ENCODE measurements at places on chromosomes 3 and 15.
A peak's percentile ranks its signal among the peaks of the same experiment; 100 is the strongest.

DNA sequence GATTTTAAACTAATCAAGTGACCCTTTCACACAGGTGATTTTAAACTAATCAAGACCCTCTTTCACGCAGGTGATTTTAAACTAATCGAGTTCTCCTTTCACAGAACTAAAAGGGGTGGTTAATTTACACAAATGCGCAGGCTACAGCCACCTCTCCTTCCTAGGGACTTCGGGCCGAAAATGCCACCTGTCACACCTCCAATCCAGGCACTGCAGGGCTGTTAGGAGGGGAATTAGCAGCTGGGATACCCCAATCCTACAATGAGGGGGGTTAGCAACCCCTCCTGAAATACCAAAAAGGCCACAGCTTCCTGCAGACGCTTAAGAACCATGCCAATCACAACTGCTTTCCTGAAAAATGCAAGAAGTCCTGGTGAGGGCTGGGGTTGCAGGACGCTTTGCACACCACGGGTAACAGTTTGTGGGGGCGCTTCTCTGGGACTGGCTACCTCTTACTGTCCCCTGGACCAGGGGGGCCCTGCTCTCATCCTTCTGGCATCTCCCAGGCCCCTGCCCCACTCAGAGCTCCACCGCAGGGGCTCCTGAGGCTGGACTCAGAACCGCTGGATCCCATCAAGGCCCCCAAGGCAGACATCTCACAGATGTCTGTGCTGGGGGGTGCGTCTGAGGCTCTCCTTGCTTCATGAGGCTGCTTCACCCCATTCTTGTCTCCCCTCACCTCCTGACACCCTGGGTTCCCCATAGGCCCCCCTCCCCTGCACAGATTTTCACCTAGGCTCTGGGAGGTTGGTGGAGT is 145.9 kb downstream of the OR4M2 start:
- no peak for DNase-seq

DNA sequence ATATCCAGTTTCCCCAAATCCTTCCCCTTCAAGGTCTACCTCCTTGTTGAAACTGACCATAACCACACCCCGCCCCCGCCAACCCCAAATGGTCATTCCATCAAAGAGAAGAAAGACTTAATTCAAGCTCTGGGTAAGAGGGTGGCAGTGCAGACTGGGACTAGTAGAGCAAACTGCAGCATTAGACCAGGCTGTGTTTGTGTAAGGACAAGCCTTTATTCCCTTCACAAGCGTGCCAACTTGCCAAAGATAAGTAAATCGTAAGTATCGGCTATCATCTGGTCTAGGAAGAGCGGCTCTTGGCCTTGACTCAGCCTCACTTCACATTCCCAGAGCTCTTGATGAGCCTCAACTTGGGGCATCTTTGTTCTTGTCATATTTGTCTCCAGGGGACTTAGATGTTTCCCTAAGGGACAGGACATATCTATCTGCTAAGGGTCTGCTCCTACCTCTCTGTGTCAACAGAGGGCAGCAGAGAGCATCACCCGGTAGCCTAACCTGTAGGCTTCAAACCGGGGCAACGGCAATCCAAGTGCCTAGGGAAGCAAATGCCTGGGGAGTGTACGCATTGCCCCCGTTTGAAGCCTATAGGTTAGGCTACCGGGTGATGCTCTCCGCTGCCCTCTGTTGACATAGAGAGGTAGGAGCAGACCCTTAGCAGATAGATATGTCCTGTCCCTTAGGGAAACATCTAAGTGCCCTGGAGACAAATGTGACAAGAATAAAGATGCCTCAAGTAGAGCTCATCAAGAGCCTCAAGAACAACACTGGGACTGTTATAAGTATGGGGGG is 8.9 kb upstream of the MAP3K13 start:
- peak; percentile 67 for DNase-seq

DNA sequence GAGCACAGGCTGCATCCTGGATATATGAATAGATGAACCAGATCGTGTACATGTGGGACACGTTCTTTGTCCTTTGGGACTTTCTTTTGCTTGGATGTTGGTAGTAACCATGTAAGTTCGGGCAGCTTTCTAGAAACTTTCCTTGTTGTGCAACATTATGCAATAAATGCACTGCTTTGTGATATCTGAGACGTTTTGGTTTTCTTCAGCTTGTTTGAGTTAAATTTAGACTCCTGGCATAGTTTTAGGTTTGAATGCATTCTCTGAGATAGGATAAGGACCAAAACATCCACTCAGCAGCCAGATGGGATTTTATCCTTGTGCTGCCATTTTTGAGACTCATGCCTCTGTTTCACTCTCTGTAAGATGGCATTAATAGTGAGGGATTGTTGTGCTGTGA is 158.9 kb downstream of the IGF1R start:
- peak; percentile 86 for DNase-seq

DNA sequence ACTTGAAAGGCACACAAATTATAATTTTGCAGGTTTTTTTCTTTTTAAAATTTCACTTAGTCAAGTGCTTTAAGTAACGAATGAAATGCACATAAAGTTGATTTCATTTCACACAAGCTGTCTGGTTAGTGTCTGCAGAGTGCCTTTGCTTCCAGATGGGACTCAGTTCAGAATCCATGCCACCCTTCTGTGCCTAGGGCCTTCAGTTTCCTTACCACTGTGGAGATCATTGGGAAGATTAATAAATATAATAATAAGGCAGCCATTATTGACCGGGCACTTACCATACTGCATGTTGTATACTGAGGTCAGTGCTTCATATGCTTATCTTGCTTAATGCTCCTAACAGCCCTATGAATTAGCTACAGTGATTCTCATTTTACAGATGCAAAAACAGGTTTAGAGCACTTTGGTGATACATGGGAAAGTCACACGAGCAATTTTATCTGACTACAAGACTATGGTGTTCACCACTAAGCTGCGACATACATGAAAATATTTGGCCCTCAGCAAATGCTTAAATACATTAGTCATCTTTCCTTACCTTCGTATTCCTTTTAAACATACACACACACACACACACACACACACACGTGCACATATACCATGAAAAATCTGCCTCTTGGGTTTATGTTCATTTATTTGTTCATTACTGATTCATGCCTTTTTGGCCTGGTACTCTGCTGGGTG is 3.1 kb downstream of the NMNAT3 start:
- no peak for DNase-seq

DNA sequence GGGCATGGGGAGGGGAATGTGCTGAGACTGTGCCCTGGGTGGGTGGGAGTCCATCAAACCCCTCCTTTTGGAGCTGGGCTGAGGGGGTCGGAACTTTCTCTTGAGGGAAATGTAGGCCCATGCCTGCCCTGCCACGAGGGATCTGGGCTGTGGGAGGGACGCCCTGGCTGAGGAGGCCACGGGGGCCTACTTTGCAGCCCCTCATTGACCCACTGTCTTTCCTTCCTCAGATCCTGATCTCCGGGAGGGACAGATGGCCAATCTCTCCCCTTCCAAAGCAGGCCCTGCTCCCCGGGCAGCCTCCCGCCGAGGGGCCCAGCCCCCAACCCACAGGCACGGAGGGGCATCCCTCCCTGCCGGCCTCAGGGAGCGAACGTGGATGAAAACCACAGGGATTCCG is 25.3 kb downstream of the LOXL1 start:
- DNase-seq: no peak

- DNase-seq: no peak
These were observed 225.4 kb upstream of the SOX2 start for GRCh38 chr3:181486141-181486885.

DNA sequence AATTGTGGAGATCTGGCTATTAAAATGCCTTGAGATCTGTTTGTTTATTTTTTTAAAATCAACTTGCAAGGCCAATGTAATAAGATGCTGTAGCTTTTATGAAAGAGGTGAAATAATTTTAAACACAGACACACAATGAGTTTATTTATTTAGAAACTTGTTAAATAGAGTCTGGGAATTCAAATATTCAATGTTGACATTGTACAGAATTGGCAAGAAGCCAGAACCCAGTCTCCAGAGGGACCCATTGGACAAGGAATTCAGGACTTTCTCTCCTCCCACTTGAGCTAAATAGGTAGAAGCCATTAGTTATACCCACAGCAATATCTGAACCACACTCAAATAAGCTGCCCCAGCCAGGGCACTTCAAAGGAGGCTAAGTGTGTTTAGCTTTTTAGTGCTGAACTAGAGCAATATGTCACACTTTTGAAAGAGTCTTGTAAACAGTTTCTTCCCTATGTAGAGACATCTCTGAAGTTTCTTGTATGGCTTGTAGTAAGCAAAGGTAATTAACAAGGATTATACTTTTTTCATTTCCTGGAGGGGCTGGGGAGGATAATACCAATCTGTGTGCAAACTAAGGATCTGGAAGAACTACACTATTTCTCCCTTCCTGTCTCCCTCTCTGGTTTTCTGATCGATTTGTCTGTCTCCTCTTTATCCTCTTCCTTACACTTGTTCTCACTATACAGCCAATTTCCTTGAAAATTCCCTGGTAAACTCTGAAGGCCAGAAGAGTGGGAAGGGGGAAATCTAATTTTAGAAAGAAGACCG is 6.0 kb downstream of the MECOM start:
- DNase-seq: no peak

GRCh38 chr3:174408310-174408709 is 450.8 kb upstream of the NAALADL2 start:
- DNase-seq: peak; percentile 69

- DNase-seq: no peak
These were observed 51.5 kb upstream of the NANOGP8 start for GRCh38 chr15:35136321-35137189.

DNA sequence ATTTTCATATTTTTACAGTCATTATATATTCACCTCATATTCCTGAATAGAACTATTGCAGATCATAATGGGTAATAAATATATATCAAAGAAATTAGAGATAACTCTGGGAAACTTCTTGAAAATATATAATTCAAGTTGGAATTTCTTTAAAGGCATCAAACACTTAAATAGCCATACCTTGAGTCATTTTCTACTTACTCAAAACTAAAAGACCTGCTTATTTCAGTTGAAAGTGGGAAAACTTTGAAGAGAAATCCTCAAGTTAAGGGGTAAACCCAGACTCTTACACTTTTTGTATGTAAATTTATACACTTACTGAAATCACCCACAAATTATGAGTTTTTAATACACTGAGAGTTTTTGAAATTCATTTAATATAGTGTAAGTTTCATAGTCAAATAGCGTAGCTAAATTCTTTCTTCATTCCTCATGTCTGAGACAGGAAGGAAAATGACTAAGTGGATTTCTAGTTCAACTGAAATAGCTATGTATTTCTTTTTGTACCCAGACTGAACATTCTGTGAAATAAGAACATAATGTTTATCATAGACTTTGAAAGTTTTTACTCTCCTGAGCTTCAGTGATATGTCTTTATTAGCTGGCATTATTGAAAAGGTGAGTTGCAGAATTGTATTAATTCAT is 4.6 kb upstream of the ALCAM start:
- peak; percentile 73 for DNase-seq

DNA sequence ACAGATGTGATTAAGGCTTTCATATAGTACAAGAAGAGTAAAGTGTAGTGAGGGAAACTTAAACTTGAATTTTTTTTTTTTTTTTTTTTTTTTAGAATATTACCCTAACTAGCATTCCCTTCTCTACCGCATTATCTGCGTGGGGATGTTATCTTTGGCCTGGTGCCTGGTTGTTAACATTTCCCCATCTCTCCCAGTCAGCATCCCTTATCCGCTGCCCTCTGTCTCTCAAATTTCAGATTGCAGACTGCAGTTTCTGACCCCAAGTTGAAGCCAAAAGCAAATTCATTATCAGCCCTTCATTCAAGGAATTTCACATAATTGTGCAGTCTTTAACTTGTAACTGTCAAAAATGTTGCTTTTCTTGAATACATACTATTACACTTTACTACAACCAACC is 353.0 kb downstream of the PLOD2 start:
- peak; percentile 16 for DNase-seq

DNA sequence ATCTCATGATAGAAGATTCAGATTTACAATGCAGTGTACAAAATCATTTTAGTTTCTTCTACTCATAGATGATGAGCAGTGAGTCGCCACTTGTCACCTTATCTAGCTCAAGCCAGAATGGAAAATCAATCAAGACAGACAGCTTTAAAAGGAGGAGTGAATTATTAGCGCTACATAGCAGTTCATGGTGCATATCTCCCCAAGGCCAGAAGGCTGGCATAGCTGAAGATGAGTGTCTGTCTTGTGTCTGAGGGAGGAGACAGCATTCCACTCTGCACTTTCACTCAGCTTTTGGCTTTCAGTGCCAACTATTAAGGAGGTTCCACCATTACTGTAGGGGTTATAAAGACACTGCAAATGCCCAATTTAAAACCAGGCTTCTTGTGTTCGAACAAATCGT is 804.1 kb upstream of the LMCD1 start:
- DNase-seq: no peak

DNA sequence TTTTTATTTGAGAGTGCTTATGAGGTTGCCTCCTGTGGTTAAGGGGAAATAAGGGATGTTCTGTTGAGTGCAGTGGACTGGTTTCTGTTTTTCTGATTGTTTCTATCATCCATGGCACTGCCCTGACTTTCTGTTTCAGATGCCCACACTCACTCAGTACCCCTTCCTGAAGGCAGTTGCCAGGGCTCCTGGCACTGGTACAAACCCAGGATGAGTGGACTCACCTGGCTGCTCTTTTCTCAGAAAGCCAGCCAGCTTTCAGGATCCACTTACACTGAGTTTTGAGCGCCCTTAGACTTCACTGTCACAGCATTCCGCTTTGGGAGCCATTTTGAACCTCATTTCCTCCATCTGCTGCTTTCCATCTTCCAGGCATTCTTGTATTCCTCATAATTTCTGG is 55.9 kb upstream of the ADAMTSL3 start:
- no peak for DNase-seq

DNA sequence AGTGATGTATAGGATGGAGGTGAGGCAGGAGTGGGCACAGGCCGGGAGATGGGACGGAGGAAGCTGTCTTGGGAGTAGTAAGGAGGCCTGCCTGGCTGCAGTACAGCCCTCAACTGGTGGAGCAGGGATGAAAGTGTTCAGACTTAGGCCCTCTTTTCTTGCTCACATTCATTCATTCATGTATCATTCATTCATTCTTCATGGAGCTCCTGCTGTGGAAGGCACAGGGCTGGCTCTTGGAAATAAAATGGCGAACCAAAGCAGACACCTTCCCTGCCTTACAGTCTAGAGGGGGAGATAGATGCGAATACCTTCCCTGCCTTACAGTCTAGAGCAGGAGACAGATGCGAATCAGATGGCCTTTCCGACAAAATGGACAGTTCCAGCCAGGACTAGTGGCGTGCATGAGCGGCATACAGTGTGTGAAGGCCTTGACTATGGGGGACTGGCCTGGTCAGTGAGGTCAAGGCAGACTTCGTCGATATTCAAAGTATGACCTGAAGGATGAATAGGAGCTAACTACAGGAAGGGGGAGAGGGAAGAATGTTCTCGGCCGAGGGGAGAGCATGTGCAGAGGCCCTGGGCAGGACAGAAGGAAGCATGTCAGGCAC is 143.2 kb upstream of the TLE3 start:
- DNase-seq: no peak

GRCh38 chr3:183991403-183991802 is 26.3 kb downstream of the ABCC5 start:
- no peak for DNase-seq

DNA sequence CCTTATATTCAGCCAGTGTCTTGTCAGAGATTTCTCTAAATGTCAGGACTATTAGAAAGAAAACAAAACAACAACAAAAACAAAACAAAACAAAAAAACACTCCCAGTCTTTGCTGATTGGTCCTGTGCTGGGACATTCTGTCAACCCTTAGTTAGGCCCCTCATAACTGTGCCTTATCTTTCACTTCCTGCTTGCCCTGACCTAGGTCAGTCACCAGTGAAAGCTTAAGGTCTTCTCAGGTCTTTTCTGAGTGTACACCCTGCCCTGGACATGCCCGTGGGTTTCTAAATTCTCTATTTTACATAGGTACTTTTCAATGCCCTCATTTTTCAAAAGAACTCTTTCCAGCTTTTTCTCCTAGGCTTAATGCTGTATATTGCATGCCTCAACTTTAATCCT is 454.1 kb downstream of the GRM7 start:
- no peak for DNase-seq

GRCh38 chr15:86392296-86392695 is 312.6 kb downstream of the AGBL1 start:
- no peak for DNase-seq

All from EH (cell line).